Activated naive CD8-positive, alpha-beta T cell treated with anti-CD3 and anti-CD28 coated beads for 36 hours (primary cell): ENCODE measurements at places on chromosomes 12 and 14.
A peak's percentile ranks its signal among the peaks of the same experiment; 100 is the strongest.

DNA sequence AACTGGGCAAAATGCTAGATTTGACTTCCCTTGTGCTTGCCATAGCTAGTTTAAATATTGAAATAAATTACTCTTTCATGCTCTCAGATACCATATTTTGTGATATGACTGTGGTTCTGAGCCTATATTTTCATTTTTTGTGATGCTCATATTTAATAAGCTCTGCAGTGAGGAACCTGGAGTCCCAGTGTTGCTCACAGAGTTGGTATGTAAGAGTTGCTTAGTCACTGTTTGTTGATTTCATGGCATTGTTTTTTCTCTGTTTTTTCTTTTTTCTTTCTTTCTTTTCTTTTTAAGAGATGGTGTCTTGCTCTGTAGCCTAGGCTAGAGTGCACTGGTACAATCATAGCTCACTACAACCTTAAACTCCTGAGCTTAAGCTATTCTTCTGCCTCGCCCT is 750.5 kb upstream of the TMEM132C start:
- DNase-seq, result no peak

DNA sequence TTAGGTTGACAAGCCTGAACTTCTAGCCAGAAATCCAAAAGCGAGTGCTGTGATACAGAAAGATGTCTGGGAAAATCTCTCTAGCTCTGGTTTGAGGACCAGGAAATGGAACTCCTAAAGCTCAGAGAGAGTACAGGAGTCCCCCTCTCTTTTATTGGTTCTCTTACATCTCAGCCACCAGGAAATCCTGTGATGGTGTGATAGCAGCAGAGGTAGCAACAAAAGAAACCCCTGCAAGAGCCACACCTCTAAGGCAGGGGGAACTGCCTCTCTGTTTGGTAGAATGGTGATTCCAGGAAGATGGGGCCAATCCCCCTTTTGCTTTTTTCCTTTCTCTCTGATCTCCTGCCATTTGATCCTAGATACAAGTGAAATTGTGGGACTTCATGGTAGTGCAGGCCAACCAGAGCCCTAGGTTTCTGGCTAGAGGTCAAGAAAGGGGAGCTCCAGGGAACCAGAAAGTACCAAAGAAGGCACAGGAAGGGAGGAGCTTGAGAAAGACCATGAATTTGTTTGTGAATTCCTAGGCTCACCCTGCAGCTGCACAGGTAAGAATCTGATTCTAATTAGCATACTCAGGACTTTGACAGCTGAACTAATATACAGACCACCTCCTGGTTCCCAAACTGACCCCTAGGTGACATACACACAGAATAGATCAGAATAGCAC is 88.5 kb downstream of the PAPLN start:
- DNase-seq, result no peak

DNA sequence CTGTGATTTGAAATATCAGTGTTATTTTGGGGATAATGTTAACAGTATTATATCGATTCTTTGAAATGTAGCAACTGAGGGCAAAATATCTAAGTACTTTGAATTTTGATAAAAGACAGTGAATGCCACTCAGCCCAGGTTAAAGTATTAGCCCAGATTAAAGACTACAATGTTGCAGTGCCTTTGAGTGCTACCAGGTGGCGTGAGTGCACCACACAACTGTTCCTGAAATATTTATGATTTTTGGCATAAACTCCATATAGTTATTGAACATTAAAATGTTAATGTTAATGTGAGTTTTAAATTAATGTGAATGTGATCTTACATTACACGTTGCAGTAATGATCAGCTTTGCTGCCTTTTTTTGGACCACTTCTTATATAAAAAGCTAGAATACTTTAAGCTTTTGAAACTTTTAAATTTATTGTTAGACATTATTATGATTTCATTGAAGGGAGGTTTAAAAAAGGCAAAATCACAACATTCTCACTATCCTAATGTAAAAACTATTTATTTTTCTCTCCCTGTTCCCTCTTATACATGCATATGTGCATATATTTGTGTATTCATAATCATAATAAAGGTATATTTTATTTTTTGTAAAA is 22.5 kb downstream of the MRPS35 start:
- DNase-seq, result peak; percentile 20

- no peak for DNase-seq
Observed at GRCh38 chr14:61064210-61064609, 83.2 kb downstream of the SLC38A6 start.

- DNase-seq, result no peak
Observed at GRCh38 chr12:131990066-131990979, 40.6 kb downstream of the EP400 start.

DNA sequence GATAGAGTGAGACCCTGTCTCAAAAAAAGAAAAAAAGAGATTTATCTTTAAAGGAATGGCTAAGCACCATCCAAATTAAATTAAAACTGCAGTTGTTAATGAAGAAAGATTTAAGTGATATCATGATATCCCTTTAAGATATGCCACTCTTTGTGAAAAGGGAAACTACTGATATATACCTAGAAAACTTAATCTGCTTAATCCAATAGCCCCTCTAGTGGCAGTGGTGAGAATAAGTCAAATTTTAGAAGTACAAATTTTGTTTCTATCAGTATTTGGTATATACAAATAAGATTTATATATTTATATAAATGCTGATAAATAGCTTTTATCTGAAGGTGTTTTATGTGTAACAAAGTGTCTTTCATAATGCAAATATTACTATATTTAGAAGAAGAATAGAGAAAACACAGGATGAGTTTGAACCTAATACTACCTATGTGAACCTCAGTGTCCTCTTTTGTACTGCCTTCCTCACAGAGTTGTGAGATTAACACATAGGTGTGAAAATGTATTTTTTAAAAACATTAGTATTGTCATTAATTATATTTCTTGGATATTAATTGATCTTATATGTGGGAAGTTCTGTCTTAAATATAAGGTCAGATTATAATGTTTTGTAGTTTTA is 51.4 kb upstream of the GARIN2 start:
- DNase-seq, result no peak

DNA sequence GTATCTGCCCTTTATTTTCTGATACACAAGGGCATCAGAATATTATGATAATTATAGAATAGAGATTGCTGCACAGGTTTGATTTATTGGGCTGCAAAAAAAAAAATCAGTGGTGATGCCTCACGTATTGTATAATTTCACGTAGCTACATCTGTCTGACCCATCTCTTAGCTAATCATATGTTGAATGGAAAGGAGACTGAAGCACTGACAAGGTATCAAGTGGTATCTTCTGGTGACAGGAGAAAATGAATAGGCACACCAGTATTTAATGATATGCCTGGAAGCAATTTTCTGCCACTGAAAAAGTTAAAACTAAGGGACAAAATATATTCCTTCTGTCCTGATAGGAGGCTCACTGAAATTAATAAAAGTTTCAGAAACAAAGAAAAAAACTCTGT is 837.2 kb upstream of the FBXO33 start:
- DNase-seq, result no peak

GRCh38 chr14:92415969-92416368 is 93.0 kb downstream of the SLC24A4 start:
- no peak for DNase-seq

DNA sequence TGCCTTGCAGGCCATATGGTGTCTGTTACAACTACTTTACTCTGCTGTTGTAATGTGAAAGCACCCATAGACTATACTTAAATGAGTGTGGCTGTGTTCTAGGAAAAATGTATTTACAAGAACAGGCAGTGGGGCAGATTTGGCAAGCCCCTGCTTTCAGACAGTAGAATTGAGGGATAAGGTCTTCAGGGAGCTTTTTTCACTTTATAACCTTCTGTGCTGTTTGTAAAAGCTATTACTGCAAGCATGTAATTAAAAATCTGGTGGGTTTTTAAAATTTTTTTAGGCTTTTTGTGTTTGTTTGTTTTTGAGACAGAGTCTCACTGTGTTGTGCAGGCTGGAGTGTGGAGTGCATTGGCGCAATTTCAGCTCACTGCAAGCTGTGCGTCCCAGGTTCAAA is 73.9 kb downstream of the VEZT start:
- DNase-seq, result no peak

GRCh38 chr12:32076941-32077340 is 29.7 kb upstream of the BICD1 start:
- DNase-seq, result no peak

DNA sequence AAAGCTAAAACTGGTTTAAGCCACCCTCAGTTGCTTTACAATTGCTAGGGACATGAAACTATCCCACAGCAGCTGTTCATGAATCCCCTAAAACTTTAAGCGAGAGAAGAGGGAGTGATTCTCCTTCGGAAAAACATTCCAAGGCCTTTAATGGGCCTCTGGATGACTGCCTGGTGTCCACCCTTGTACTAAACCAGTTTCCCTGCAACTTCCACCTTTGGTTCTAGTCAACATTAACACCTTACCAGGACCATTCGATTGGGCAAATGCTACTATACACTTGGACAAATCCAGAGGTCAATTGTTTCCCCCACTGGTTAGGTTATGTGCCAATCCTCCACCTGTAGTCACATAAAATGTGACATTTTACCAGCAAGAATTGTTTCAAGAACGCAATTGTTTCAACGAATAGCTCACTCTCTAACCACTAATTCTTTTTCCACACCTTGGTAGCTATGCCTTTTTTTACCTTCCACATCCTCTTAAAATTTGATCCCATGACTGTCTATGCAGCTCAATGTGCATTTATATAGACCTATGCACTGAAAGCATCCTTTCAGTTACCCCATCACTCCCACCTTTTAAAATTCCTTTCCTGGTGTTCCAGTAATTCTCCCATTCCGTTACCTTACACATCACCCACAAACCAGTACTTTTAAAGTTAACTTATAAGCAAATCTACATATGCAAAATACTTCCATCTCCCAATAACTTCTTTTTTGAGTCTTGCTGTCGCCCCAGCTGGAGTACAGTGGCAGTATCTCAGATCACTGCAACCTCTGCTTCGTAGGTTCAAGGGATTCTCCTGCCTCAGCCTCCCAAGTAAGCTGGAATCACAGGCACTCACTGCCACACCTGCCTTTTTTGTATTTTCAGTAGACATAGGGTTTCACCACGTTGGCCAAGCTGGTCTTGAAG is 3.6 kb downstream of the UBC start:
- no peak for DNase-seq

GRCh38 chr12:65494537-65494936 is 216.1 kb downstream of the MSRB3 start:
- no peak for DNase-seq

GRCh38 chr12:32379213-32379612 is 20.1 kb upstream of the FGD4 start:
- DNase-seq, result no peak

DNA sequence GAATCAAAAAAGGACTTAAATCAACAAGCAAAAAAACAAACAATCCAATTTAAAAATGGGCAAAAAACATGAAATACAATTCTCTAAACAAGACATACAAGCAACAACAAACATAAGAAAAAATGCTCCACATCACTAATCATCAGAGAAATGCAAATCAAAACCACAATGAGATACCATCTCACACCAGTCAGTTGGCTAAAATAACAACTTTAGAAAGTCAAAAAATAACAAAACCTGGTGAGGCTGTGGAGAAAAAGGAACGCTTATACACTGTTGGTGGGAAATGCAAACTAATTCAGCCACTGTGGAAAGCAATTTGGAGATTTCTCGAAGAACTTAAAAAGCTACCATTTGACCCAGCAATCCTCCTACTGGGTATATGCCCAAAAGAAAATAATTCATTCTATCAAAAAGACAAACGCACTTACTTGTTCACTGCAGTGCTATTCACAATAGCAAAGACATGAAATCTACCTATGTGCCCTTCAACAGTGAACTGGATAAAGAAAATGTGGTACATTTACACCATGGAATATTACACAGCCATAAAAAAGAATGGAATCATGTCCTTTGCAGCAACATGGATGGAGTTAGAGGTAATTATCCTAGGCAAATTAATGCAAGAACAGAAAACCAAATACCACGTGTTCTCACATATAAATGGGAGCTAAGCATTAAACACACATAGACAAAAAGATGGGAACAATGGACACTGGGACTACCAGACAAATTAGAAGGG is 26.9 kb downstream of the PRKD1 start:
- no peak for DNase-seq
